ENCODE measurements at places on chromosomes 6 and 20.

DNA sequence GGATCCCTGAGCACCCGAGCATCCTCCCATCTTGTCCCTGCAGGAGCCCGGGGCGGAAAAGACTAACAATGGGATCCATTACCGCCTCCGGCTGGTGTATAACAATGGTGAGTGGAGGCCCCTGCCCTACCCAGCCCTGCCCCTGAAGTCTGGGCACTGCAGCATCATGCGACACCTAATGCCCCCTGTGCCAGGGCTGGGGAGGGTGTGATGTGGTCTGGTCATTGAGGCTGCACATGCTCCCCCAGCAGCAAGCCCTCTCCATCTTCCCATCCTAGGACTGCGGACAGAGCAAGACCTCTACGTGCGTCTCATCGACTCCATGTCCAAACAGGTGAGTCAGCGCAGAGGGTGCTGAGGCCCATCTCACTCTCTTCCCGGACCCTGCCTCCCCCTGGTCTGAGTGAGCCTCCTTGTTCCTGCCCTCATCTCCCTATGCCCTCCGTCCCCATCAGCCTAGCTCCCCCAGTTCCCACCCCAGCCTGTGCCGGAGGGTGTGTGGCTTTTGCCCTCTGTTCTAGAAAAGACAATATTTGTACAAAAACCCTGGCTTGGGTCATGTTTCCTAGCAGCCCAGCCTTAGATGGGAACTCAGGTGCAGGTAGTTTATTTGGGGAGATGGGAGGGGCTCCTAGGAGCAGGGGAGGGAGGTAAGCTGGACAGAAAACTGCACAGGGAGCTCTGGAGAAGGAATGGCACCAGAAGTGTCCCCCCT is 13.5 kb downstream of the EBF4 start:
- no peak for DNase-seq

DNA sequence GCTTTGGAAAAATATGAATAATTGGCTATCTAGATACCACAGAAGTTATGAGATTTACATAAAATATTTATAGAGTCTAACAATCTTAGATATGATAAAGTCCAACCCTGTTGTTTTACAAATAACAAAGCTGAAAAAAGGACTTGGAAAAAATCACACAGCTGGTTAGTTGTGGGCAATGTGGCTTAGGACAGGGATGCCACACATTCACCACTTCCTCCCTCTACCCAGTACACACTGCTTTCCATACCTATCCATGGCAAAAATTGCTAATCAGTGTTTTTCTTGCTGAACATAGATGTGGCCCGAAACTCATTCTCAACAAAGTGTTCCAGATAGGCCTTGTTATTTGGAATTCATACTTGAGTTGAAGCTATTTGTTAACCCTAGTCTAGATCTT is 147.3 kb upstream of the BMP5 start:
- DNase-seq = no peak

DNA sequence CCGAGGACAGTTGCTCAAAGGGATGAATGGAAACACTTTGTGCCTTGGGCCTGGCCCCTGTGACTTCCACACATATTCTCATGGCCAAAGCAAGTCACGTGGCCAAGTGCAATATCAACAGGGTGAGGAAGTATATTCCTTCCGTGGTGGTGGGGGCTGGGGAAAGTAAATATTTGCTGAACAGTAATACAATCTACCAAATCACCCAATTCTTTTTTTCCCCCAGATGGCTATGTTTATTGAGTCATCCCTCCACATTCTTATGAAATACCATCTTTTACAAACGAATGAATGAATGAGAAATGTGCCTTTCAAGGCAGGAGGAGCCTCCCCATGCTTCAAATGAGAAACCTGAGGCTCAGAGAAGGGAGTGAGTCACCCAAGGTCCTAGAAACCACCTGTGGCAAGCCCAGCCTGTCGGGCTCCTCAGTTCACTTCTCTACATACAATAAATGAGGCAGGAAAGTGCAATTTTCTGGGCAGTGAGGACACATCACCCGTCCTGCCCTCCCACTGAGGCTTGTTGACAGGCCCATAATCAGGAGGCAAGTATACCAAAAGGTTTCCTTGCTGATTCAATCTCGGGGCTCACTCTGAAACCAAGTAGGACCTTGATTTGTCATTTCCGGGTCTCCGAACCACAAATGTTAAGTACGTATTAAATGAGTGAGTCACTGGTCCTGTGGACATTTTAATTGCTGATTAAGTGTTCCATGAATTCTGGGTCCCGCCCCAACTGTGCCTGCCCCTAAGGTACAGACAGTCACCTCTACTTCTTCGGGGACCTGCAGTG is 25.3 kb upstream of the TOP1 start:
- peak; percentile 97 for DNase-seq

GRCh38 chr6:150312844-150313584 is 55.8 kb upstream of the IYD start:
- DNase-seq = no peak

- DNase-seq = no peak
These were observed 66.1 kb downstream of the SYNJ2 start for GRCh38 chr6:158047563-158048323.

DNA sequence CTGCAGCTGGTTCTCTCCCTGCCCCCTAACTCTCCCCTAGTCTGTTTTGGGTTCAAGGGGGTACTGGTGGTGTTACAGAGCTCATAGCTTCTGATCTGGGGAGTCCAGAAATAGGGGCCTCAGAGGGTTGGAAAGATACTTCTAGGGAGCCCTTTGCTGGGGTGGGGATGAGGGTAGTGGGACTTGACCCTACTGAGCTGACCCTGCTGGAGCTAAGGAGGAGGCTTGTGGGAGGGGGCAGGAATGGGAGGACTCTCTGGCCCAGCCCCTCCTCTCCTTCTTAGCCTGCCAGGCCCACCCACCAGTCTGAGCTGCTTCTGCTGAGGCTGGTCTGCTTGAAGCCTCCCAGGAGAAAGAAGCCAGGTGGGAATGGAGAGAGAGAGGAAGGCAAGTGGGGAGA is at the start of gene EGFL8:
Gene EGFL8 (plus strand): TSS at position 301 of the 400 bp plus-strand sequence. CDS start 1,571 bp downstream, outside the sequence.
- DNase-seq = no peak

DNA sequence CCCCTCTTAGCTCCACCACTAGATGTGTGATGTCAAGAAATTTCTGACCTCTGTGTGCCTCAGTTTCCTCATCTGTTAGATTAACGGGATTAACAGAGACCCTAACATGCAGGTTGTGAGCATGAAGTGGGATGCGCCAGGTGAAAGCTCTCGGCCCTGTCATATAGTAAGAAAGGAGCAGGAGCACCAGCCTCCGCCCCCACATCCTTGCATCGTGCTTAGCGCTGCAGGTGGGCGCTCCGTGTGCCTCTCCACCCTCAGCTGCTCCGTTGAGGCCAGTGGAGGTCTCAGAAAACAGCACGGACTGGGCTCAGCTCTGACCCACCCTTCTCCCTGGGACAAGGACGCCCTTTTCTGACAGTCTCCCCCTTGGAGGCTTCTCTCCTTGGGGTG is 63.4 kb downstream of the TCP11 start:
- no peak for DNase-seq

DNA sequence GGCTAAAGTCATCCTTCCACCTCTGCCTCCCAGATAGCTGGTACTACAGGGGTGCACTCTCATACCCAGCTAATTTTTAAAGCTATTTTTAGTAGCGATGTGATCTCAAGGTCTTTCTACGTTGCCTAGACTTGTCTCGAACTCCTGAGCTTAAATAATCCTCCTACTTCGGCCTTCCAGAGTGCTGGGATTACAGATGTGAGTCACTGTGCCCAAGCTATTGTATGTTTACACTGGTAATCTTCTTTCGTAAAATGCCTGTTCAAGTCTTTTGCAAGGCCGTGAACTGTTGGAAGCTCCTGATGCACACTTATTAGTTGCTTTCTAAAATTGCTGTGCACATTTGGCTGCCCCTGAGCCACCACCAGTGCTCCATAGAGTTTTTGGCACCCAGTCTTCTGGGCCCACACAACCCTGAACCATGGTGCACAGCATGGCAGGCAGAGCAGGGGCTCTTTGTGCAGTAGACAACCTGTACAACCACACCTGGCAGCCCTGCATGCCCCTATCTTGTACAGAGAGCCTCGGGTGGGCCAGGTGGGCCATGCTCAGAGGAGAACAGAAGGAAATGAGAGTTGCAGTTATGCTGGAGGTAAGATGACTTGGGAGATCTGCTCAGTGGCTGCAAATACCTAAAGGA is 33.3 kb downstream of the PDRG1 start:
- no peak for DNase-seq

- DNase-seq = no peak
These were observed 1.1 kb upstream of the USP49 start for GRCh38 chr6:41896281-41896680.

DNA sequence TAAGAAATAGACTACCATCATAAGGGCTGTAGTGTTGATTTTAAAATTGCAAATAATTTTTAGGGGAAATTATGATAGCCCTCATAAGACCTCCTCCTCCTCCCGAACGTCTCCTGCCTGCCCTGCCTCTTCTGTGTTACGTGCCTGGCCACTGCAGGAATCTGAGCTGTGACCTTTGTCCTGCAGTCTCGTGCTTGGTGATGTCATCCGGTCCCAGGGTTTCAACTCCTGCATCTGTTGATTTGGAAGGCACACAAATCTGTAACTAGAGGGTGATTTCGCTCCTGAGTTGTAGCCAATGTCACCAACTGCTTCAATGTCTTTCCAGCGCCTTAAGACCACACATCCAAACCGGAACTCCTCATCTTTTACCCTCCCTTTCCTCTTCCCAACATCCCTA is 163.2 kb downstream of the AIG1 start:
- no peak for DNase-seq

GRCh38 chr6:153038378-153039057 is 36.0 kb upstream of the MTRF1L start:
- no peak for DNase-seq
